ENCODE measurements at places on chromosomes 1 and 21.

DNA sequence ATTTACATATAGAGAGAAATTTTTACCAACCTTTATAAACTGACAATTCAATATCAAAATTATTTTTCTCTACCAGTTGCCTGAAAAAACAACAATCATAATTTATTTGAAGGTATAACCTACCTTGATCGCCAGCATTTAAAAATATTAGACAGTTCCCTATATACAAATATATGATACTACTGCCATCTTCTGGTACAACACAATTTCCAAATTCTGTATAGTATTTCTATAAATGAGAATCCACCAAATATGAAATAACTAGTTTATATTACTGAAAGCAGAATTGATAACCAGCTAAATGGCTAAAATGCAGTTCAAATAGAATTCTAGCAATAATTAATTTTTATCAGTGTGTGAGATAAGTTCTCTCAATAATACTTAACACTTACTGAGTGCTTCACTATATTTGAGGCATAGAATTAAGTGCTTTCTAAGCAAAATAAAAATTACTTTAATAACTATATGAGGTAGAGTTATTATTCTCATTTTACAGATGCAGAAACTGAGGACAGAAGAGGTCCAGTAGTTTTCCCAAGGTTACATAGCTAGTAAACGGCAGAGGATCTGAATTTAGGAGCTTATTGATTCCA, 75.6 kb downstream of the PIGK start:
- DNase-seq = no peak

DNA sequence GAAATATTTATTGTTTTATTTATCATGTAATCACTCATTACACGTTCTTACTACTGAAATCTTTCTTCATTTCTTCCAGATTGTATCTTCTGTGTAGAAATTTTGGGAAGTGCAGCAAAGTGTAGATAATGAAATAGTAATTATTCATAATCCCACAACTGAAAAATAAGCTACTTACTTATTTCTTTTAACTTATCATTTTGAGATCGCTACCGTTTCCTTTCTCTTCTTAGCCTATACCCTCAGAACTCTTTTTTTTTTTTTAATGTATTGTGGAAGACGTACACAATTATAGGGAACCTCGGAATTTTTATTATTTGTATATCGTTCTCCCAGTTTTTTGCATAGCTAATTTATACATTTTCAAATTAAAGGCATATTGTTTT, 518 bp upstream of the FH start:
- no peak for DNase-seq

- DNase-seq = no peak
Observed at GRCh38 chr1:99264201-99265021, at the start of gene PLPPR4. Gene PLPPR4, plus strand, starts transcription at chr1:99264492. Its CDS starts 102 bp downstream, at chr1:99264594.

DNA sequence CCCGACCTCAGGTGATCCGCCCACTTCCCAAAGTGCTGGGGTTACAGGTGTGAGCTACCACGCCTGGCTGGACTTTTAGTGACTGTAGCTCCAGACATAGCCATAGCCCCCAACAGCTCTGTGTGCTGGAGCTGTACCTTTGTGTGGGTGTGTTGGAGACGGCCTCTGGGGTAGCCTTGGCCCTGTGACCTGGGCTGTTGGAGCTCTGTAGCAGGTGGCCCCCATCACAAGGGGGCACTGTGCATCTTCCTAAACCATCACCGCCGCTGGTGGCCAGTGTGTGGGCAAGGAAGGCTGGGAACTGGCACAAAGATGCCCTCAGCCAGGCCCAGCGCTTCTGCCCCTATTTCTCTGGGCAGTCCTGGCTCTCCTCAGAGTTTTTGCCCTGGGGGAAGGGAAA, 38.4 kb upstream of the FOXO6 start:
- peak; percentile 36 for DNase-seq

DNA sequence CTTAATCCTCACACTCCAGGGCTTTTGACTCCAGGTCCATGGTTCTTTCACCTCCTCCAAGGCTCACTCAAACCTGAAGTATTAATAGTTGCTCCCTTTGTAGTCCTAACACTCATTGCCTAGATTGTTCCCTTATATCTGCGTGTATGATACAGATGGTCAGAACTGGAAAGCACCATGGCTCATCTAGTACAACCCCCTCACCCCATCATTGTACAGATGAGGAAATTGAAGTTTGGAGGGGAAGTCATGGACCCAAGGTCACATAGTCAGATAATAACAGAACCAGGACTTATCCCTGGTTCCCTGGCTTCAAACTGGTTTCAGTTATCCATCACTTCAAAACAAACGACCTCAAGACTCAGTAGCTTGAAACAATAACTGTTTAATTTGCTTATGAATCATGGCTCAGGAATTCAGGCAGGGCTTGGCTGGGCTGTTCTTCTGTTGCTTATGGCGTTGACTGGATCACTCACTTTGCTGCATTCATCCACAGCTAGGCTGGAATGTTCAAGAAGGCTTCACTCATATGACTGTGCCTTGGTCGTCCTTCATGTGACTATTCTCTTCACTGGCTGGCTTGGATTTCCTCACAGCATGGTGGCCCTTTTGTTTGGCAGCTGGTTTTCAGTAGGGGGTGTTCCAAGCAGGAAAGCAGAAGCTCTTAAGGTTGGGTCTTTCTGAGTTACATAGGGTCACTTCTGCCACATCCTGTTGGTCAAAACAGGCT, 5.0 kb downstream of the NOS1AP start:
- DNase-seq = no peak

DNA sequence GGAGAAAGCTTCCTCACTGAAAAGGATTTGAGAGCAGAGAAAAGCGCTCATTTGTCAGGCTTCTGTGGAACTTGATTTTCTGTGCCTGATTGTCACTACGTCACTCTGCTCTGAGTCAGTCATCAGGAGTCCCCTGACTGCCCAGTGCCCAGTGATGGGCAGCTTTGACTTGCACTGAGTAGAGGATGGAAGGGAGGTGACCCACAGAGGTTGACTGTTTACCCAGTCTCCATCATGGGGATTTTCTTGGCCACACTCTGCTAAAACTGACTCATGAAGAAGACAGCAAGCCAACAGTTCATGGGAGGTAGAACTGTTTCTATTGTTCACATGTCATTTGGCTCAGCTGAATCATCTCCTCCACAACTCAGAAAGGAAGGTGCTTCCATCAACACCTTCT, 82.1 kb upstream of the DUSP10 start:
- DNase-seq = no peak

- no peak for DNase-seq
Observed at GRCh38 chr1:63663301-63663700, 70.1 kb downstream of the PGM1 start.

GRCh38 chr1:55928576-55928975, 650.8 kb downstream of the PLPP3 start:
- DNase-seq = no peak

GRCh38 chr1:207908107-207908734, 2.7 kb downstream of the CD34 start:
- no peak for DNase-seq

DNA sequence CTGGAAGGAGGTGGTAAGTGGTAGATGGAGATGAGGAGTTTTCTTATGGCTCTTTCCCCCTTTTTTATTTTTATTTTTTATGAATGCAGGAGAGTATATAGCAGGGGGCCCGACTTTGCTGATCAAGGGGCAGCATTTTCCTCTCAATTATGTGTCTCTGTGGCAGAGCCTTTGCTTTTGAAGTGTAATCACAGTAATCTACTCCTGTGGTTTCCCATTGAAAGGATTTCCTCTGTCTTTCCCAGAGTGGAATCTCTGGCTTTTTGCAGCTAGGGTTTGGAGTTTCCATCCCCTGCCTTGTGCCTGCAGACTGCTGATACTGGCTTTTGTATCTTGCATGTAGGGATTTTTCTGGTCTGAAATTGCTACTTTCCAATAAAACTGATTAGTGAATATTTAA, 29.1 kb downstream of the ARID1A start:
- DNase-seq = no peak

DNA sequence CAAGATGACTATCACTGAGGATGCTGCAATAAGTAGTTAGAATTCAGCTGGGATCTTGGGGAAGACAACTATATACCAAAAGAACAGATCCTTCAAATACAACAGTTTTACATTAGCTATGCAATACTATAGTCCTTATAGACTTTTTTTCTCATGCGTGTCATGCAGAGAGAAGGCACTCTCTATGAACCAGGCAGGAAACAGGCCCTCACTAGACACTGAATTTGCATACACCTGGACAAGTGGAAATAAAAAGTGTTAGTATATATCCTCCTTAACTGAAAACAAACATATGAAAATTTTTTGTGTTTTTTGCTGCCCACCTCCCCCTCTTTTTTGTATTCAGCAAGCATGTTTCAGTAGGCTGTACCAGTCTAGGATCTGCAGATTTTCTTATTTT, 29.9 kb downstream of the TMCO1 start:
- DNase-seq = no peak

GRCh38 chr1:12769031-12769430, 4.5 kb upstream of the PRAMEF12 start:
- DNase-seq = no peak

DNA sequence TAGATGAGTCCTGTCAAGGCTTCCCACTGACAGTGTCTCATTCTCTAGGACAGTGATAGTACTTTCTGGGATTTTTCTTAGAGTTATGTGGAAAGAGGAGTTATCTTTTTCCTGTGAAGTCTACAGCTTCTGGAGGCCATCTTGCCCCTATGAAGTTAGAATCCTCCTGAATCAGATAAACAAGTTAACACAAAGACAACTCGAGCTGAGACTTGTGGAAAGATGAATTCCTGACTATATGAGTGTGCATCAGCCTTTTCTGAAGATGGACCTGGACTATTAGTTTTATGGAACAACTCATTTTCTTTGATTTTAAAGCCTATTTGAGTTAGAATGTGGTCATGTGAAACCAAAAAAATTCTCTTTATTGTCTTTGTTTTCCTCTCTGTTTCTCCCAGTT, 290.9 kb downstream of the LRRIQ3 start:
- DNase-seq = no peak

- DNase-seq = no peak
Observed at GRCh38 chr1:41045740-41046139, 24.2 kb upstream of the SLFNL1 start.

- peak; percentile 29 for DNase-seq
Observed at GRCh38 chr1:36134505-36135329, 9.7 kb upstream of the COL8A2 start.

DNA sequence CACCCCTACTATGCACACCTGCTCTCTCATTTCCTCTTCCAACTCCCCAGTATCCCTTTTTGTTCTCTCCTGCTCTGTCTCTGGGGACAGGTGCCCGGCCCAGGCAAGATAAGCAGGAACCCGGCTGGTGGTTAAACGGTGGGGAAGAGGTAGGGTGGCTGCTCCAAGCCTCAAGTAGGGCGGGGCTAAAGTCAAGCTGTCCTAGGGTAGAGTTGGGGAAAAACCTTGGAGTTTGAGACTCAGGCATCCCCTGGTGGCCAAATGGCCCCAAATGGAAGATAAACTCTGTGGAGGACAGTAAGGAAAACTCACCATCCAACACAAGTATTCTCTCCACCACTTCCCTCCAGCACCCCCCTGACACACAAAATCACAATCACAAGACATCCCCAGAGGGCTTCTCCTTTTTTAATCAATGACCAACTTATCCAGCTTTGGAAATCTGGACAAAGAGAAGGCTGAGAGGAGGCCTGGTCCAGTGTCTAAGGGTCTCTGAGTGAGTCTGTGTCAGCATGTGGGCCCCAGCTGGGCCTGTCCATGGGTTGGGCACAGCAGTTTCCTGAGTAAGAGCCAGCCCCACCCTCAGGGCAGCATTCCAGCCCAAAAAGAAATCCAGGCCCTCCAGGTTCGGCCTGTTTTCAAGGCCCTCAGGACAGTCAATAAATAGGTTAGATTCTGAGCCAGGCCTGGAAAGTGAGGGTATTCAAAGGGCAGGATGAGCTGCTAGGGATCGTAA, 9.8 kb downstream of the POMGNT1 start:
- DNase-seq = no peak

- no peak for DNase-seq
Observed at GRCh38 chr1:226659641-226660040, 79.4 kb downstream of the ITPKB start.

DNA sequence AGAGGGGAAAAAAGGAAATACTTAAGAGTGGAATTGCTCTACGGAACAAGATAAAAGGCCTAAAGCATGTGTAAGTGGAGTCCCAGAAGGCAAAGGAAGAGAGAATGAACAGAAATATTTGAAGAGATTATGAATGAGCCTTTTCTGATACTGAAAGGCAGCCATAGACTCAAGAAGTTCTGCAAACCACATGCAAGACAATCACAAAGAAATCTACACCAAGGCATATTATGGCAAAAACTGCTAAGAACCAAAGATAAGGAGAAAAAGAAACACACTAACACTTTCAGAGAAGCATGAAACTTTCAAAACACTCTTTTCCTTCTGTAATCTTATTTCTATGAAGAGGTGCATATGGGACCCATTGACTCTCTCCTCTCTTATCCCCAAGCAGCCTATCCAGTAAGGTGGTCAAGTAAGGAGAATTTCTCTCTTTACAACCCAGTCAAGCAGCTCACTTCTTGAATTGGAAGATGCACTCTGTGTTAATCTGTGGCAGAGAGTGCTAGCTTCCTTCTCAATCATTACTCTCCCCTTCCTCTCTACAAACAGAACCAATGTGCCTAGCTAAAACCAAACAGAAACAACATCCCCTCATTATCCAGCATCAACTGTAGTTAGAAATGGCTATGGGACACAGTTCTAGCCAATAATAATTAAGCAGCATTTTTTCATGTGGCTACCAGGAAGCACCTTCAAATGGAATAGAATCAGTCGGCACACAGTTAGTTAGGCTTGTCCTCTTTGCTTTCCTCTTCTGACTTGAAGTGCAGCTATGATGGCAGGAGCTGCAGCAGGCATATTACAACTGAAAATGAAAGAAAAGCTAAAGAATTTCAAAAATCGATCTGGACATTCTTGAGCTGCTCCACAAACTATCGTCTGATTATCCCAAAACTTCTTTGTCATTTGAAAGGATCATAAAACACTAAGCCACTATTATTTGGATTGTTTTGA, 25.9 kb downstream of the KRTAP19-8 start:
- DNase-seq = no peak

GRCh38 chr1:12619792-12620487, 1.9 kb upstream of the DHRS3 start:
- DNase-seq = peak; percentile 75

- DNase-seq = no peak
Observed at GRCh38 chr1:47324682-47325081, 8.9 kb upstream of the CMPK1 start.

DNA sequence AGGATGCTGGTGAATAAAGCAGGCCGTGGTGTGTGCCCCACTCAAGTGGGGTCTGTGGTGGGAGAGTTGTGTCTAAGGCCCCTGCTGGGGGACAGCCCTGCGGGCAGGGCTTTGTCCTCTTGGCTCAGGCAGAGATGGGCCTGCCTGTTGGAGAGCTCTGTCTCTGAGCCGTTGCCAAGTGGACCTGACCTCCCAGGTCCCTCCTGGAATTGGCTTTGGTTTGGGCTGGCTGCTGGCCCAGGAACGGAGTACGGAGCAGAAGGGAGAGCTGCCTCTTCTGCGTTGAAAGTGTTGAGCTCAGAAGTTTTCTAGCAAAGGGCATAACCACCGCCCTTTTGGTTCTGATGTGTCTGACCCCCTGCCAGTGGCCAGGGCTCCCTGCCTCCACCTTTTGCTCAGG, 153.9 kb downstream of the PEX14 start:
- no peak for DNase-seq

GRCh38 chr1:163863731-163864130, 542.0 kb downstream of the NUF2 start:
- no peak for DNase-seq

Data from CD4-positive, alpha-beta T cell treated with Interferon alpha-2 for 1 hour (primary cell).